Activated naive CD4-positive, alpha-beta T cell treated with Interleukin-2 at 50 U/mL for 16 hours (primary cell): ENCODE measurements at places on chromosomes 16 and 17.
A peak's percentile ranks its signal among the peaks of the same experiment; 100 is the strongest.

GRCh38 chr17:56976941-56977608 is 856 bp upstream of the SCPEP1 start:
- no peak for DNase-seq

DNA sequence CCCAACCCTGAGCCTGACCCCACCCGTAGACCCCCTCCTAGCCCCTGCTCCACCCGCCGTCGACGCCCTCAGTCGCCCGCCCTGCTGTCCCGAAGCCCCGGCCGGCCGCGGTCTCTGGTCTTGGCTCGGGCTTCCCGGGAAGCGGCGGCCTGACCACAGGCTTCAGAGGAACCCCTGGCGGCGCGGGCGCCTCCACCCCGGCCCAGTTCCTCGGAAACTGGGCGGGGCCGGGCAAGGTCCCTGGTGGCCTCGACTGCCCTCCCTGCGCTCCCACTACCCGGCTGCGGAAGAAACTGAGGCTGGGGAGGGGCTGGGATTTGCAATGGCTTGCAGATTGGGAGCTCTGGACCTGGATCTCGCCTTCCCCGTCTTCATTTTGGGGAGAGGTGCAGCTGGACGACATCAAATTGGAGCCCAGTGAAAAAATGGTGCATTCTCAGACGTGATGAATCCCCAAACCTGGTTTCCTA is 692 bp upstream of the SOCS1 start:
- peak; percentile 50 for DNase-seq

GRCh38 chr17:9729034-9729650 is 62.2 kb downstream of the DHRS7C start:
- DNase-seq = no peak

GRCh38 chr16:28326881-28327610 is 34.7 kb downstream of the SBK1 start:
- DNase-seq = peak; percentile 74

DNA sequence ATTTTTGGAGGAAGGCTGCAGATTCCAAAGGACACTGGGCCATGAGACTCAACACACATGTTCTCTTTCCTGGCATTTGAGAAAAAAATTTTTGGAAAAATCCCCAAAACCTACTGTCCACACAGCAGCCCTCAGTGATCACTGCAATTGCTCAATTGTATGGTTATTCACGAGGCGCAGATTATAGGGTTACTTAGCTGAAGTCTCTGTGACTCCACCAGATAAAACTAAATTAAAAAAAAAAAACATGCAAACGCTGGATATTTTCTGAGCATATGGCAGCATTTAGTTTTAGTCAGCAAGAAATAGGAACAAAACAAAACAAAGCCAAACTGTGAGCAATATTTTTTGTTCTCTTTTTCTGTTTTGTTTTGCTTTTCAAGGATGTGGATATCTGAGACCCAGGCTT is 83.8 kb upstream of the FAM20A start:
- no peak for DNase-seq

DNA sequence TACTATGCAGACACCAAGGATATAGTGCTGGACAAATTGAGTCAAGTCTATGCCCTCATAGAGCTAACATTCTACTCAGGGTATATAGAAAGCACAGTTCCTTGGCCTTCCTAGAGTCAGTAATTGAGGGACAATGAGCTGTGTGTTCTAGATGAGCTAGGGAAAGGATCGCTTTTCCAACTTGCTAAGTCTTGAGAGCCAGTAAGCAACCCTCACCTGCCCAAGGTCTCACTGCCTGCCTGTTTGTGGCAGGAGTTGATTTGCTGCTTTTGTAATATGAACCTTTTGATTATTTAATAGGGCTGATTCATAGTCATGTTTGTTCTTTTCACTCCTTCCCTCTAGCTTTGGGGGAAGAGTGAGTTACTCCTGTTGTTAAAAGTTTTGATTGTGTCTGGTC is 6.5 kb downstream of the DDX42 start:
- DNase-seq = no peak

DNA sequence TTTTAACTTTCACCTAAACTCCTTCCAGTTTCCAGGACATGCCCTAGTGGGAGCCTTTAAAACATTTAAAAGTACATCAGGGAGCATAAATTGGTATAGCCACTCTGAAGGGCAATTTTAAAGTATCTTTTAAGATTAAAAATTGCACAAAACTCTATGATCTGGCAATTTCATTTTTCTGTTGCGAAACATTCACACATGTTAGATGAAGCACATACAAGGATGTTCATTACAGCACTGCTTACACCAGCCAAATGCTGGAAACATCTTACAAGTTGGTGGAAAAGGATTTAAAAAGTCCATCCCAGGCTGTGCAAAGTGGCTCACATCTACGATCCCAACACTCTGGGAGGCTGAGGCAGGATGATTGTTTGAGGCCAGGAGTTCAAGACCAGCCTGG is 26.4 kb upstream of the LONP2 start:
- no peak for DNase-seq

DNA sequence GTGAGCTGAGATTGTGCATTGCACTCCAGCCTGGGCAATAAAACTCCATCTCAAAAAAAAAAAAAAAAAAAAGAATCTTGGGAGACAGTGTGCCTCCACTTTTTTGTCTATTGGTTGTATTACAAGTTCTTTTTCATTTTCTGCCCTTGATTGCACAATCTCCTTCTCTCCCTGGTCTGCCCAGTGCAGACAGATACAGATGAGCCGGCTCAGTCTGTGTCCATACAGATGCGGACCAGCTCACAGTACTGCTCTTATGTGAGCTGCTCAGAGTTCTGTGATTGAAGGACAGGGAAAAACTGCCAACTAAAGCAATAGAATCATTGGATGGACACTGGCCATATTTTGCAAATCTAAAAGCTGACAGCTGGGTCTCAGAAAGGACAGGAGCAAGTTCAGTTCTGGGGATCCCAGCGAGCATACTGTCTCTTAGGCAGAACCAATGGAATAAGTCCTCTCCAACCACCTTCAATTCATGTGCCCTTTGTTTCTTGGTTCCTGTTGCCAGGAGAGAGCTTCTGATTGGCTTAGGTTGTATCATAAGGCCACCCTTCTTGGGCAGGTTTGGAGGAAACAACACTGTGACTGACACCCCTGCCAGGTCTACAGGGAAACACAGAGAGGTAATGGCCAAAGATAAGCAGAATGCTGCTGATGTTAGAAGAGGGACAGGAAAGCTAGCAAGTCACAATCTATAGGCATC is 495.6 kb upstream of the HSBP1 start:
- no peak for DNase-seq

DNA sequence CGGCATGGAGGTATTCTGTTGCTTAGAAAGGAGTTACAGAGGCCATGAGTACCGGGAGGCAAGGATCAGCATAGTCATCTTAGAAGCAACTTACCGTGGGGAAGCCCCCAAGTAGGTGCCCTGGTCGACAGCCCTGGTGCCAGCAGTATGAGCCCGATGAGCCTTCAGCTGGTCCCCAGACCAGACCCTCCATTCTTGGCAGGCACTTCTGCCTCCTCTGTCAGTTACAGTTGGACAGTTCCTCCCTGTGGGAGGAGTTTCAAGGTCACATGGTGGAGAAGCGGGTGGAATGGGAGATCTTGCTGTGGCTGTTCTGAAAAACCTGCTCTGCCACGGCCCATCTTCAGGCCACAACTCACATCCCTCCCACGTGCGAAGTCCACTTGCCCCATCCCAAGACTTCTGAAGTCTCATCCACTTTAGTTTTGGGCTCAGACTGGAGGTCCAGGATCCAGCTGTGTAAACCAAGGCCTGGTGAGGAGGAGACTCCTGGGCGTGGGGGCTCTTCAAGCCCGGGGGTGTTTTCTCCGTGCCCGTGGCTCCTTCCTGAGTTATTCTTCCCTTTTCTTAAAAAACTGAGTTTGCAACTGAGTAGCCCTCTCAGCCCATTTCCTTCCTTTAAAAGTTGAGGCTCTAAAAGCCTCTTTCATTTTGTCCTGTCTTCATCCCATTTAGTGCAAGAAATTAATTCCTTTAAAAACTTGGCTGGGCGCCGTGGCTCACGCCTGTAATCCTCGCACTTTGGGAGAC is 133.5 kb downstream of the SEC14L1 start:
- no peak for DNase-seq

DNA sequence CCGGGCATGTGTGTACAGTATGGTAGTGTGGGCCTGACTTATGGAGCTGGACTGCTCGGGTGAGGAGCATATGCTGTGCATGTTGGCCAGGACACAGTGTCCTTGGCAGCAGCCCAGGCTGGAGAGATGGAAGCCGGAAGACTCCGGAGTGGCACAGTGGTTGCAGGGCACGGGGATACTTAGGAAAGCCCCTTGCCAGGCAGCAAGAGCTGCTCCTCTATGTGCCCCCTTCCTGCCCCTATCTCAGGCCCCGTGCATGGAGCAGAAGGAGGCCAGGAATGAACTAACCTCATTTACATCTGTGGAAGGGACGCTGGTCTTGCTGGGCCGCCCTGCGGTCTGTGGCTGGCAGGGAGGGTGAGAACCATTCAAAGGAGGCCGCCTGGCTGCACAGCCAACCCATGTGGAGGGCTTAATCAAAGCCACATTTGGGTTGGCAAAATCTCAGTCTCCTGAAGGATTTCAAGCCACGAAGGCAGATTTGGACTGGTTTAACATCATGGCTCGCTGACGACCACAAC is 32.2 kb upstream of the RCVRN start:
- no peak for DNase-seq

GRCh38 chr16:88815901-88816589 is 4.3 kb upstream of the APRT start:
- peak; percentile 56 for DNase-seq

GRCh38 chr16:62954144-62955032 is 918.1 kb upstream of the CDH8 start:
- no peak for DNase-seq

DNA sequence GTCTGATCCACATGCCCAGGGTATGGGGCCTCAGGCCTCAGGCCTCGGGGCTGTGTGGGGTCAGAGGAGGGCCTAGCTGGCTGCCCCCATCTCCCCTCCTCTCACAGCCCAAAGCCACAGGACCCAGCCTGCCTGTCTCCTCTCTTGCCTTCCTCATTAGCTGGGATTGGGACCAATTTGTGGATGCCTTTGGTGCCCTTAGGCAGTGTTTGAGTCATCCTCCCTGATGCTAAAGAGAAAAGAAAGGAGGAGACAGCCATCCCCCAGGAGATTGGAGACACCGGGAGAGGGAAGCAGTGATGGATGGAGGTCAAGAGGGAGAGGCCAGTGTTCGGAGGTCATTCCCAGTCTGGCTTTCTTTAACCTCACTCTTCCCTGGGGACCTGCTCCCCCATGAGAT is 23.3 kb upstream of the NOG start:
- DNase-seq = no peak

GRCh38 chr16:67968400-67969253 is at the start of gene SLC12A4:
TSS of gene SLC12A4 (minus strand) at chr16:67968637. CDS start at chr16:67968553, 84 bp downstream.
- peak; percentile 87 for DNase-seq

GRCh38 chr17:68305142-68305541 is 13.8 kb downstream of the ARSG start:
- DNase-seq = no peak

GRCh38 chr17:3260600-3260999 is 37.6 kb downstream of the OR3A1 start:
- no peak for DNase-seq

GRCh38 chr16:57021757-57022156 is 32.4 kb downstream of the NLRC5 start:
- DNase-seq = no peak

DNA sequence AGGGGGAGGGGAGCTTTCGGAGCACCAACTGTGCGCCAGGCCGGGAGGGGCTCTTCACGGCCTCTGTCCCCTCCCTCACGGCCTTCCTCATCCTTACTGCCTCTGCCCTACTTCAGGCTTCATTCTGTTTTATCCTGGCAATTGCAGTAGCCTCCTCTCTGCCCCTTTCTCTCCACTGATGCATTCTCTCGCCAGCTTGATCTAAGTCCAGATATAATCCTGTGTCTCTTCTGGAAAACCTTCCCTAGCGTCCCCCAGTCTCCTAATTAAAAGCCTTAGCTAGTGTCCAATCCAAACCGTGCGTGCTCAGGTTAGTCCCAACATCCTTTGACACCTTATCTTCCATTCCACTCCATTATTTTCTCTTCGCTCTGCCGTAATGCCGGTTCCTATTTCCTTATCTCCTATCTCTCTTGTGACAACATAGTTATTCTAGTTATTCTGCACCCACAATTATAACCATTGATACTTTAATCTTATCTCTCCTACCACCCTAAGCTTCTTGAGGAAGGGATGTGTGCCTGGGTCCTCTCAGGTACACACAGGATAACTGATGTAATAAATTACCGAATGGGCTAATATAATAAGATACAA is 869 bp downstream of the ZNF48 start:
- no peak for DNase-seq

GRCh38 chr16:4058386-4058785 is 57.9 kb downstream of the ADCY9 start:
- DNase-seq = no peak

DNA sequence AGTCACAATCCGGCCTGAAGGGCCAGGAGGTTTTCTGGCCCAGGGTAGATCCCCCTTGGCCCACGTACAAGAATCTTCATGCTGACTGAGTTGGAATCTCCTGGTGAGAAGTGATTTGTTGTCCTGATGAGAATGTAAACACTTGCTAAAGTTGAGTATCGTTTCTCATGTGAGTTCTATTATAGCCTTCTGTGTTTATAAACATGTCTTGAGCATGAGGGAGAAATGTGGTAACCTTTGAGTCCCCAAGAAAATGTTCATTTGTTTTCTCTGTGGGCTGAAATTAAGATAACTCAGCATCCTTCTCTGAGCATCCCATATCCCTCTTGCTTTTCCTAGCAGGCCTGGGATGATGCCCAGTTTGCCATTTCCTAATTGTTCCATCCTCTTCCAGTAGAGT is 204.8 kb downstream of the FTO start:
- DNase-seq = no peak

DNA sequence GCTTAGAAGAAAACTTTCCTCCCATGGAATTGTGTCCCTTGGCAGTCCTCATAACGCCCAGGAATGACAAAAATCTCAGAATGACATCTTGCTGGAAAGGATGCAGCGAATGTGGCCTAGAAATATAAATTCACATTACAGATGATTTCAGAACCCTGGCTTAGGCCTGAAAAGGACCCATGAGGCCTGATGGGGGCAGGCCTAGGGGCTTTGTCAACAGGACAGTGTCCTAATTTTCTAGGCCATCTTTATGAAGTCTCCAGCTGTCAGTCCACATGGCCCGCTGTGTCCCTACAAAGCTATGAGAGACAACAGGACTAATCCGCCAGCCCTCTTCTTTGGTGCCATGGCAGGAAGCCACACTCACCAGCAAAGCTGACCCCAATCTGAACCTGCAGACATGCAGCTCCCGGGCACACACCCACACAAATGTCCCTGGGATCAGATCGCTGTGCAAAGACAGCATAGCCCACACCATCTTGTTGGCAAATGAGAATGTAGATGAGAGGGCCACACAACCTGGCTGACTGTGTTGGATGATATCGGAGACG is 40.4 kb upstream of the DNAH17 start:
- DNase-seq = no peak

DNA sequence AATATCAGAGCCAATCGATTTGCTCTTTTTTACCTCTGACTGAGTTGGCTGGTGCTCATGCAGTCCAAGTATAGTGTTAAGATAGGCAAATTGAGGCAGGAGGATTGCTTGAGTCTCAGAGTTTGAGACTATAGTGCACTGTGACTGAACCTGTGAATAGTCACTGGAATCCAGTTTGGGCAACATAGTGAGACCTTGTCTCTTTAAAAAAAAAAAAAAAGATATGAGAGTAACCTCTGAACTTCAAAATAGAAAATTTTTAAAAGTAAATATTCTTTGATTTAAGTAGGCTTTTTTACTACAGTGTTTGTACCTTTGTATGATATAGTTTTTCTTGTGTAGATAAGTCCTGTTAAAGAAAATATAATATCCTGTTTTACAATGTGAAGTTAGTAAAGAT is 3.4 kb downstream of the CCP110 start:
- DNase-seq = no peak

- peak; percentile 88 for DNase-seq
These were observed at the start of gene MLST8 for GRCh38 chr16:2205104-2205966. TSS of gene MLST8 (plus strand) at chr16:2205454. CDS start at chr16:2206086, 632 bp downstream.
